ENCODE measurements at places on chromosomes 16 and 17. TPM values are rescaled to one million over a fixed set of nuclear protein-coding genes. Genes with fewer than 3 reads are reported as not detected.

The MYOCD gene
- total RNA-seq = 1.4 TPM

The PRKCB gene
- 2.1 TPM for total RNA-seq

The SLC6A2 gene
- not detected for total RNA-seq

The TLCD2 gene
- 6.0 TPM for total RNA-seq

The HOXB6 gene
- not detected for total RNA-seq

The KIF18B gene
- 0.82 TPM for total RNA-seq

The ADAT1 gene
- 37.9 TPM for total RNA-seq

The KRT35 gene
- total RNA-seq = not detected

The PRDM7 gene
- not detected for total RNA-seq

The MAFG gene
- 35.8 TPM for total RNA-seq

Data from astrocyte (in vitro differentiated cells and primary cell).